AML-193 (cell line): ENCODE measurements at places on chromosomes 3 and 15.

GRCh38 chr15:36970522-36970921 lies 129.8 kb downstream of the MEIS2 start:
- no peak for DNase-seq

DNA sequence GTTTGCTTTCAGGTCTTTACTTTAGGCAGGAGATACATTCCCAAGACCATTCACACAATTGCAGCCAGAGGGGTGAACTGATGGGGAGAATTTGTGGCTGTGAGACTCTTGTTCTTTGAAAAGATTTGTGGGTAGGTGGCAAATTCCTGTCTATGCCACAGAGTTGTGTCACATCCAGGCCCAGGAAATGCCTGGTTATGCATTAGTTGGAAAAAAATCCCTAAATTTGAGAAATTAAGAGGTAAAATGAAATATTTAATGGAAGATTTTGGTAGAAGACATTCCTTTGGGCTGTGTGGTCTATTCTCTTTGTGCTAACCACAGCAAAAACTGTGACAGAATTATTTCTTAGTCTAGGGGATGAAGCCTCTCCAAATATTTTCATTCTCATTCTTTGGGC lies 28.8 kb downstream of the SAMMSON start:
- no peak for DNase-seq

- DNase-seq: no peak
Observed at GRCh38 chr3:138688871-138689299, 80.3 kb downstream of the FAIM start.

- DNase-seq: no peak
Observed at GRCh38 chr3:144840866-144841265, 869.2 kb downstream of the DIPK2A start.

DNA sequence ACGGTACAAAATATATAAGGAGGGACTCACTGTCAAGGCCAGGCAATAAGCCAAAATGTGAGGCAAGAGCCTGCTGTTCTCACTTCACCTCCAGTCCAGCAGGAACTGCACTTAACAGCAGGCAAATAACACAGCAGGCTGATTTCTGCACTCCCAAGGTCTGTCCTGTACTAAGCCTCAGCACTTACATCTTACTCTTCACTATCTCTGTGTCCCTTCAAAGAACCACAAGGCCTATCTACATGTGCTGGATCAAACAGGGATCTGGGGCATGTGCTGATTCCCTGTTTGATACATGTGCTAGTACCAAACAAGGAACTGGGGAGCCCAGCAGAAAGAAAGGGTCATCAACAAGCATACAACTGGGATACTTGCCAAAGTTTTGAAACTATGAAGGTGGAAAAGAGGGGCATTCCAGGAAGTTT lies 22.2 kb downstream of the UACA start:
- DNase-seq: peak; percentile 55

DNA sequence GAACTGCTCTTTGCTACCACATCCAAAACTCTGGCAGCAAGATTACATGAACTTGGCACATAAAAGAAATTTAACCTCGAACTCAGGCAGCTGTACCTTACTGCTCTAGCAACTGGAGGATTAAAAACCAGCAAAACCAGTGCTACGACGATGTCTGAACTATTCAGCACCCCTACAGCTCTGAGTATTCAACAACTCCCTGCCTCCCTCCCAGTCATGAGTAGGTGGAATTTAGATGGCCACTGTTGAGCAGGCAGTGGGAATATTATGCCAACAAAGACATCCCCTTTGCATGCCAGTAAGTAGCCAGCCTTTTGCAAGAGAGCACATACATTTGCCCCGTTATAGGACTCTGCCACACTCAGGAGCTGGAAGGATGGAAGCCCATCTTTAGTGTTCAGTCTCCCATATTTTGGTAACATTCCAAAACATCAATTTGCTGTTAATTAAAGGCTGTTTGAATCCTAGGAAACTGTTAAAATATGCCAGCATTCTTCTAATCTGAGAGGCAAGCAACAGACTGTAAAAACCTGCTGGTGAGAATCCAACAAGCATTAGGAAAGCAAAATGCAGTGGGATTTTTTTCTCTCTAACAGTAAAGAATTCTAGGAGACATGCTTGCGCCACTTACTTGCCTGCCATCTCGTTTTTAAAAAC lies 85.4 kb downstream of the ZNF385D start:
- DNase-seq: no peak

- no peak for DNase-seq
Observed at GRCh38 chr3:108134555-108134880, 43.7 kb upstream of the CD47 start.

GRCh38 chr3:176935194-176935888 lies 261.9 kb downstream of the TBL1XR1 start:
- no peak for DNase-seq

- DNase-seq: no peak
Observed at GRCh38 chr15:94397337-94397736, 166.0 kb downstream of the MCTP2 start.

GRCh38 chr3:183825456-183826161 lies at the start of gene MAP6D1:
TSS of gene MAP6D1 (minus strand) at chr3:183825577. CDS start at chr3:183825547, 30 bp downstream.
- peak; percentile 19 for DNase-seq

GRCh38 chr3:149327156-149327555 lies 6.3 kb downstream of the TM4SF18 start:
- no peak for DNase-seq

DNA sequence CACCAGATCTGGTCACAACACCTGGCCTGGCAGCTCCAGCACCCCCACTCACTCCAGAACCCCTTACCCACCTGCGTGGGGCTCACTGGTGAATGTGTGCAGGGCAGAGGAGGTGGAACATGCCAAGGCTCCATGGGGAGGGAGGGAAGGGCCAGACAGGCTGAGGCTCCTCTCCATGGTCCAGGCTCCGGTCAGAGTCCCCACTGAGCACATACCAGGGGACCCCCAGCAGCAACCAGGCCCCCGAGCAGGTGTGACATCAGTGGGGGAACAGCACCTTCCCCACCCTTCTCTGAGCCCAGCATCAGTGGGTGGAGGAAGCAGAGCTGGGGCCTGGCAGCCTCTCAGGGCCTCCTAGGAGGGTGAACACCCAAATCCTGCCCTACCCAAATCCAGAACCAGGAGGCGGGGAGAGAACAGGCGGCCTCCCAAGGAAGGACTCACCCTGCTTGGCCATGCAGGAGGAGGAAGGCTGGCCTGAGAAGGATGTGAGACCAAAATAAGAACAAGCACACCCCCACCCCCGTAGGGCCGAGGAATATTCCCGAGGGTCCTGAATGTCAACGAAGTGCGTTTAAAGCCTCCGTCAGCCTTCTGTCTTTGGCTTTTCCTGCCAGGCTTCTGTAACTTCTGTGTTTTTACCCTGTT lies 1.1 kb upstream of the GP9 start:
- no peak for DNase-seq
